ENCODE measurements at places on chromosomes 5 and 9.

GRCh38 chr5:108747774-108748400, at the start of gene FER:
Gene FER, plus strand, starts transcription at chr5:108747897. Its CDS starts 50,286 bp downstream, at chr5:108798183.
- no peak for DNase-seq

- DNase-seq = no peak
Measured at GRCh38 chr5:56340196-56340980, 107.3 kb upstream of the ANKRD55 start.

GRCh38 chr5:103308774-103309173, 50.2 kb downstream of the MACIR start:
- DNase-seq = no peak

- no peak for DNase-seq
Measured at GRCh38 chr5:177397875-177398390, 2.5 kb downstream of the PFN3 start.

- DNase-seq = no peak
Measured at GRCh38 chr9:37921546-37922300, 17.8 kb upstream of the SLC25A51 start.

DNA sequence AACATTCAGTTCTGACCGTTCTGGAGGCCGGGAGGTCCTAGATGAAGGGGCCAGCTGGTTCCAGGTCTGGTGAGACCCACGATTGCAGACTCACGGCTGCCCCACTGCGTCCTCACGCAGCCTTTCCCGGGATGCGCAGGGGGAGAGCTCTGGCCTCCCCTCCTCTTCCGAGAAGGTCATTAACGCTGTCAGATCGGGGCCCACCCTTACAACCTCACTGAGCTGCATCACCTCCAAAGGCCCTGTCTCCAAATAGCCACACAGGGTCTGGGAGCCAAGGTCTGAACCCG, 66.6 kb upstream of the PPP1R26 start:
- DNase-seq = no peak

DNA sequence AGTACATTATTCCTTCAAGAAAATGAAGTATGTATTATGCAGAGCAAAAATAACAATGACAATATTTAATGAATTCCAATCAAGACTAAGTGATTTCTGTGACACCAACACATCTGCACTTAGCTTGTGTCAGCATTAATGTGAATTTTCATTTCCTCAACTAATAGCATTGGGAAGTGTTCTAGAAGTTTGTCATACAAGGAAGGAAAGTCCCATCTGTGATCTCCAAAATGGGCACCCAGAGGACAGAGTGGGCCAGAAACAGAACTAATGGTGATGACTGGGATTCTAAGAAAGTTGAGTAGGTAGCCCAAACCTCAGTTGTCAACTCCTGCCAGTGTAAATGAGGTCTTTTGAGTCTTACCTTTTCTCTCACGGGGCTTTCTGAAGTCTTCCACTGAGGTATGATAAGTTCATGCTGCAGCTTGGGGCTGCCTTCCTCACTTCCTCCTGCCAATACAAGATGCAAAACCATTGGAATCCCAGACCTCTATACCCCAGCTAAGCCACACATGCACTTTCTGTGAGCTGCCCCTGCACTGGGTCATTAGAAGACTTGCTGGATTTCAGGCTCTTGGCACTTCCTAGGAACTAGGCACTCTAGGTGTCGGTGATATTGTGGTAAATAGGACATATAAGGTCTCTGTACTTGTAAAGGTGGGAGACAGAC, 4.9 kb downstream of the ADAM19 start:
- no peak for DNase-seq

- no peak for DNase-seq
Measured at GRCh38 chr5:92852219-92852618, 728.8 kb downstream of the NR2F1-AS1 start.

DNA sequence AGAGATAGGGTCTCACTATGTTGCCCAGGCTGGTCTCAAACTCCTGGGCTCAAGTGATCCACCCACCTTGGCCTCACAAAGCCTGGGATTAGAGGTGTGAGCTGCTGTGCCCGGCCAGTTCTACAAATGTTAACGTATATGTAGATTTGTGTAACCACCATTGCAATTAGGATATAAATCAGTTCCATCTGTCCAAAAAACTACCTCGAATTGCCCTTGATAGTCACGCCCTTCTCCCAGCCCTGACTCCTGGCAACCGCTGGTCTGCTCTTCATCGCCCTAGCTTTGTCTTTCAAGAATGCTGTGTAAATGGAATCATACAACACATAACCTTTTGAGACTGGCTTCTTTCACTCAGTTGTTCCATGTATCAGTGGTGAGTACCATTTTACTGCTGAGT, 46.1 kb upstream of the PPARGC1B start:
- DNase-seq = no peak

- no peak for DNase-seq
Measured at GRCh38 chr5:137581776-137582175, 82.7 kb upstream of the SPOCK1 start.

DNA sequence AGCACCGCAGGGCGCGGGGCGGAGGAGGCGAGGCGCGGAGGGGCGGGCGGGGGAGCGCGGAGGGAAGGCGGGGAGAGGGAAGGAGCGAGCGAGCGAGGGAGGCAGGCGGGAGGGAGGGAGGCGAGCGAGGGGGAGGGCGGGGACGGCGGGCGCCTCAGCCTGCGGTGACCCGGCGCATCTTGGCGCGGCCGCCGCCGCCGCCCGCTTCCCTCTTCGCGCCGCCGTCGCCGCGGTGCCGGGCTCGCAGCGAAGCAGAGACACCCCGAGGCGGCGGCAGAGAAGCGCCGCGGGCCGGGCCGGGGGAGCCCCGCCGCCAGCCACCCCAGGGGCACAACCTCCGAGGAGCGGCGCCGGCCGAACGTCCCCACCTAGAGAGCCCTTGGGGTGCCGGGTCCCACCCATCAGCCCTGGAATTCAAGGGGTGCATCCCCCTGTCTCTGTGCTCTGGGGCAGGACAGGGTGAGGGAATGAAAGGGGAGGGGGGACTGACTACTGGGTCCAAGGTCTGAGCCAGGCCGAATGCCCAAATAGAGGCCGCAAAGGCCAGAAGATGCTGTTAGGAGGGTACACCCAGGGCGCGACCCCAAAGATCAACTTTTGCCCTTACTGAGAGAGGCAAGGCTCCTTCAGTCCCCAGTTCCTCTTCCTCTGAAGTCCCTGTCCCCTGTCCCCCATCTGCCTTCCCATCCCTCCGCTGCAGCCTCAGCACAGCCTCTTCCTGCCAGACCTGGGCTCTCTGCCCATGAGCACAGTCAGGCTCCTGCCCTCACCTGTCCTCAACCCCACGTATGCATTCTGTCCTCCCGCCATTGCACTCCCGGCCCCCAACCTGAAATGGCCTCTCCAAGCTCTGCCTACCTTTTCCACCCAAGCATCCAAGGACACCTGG, at the start of gene ADAMTS2:
TSS of gene ADAMTS2 (minus strand) at position 29 of the 889 bp plus-strand sequence. CDS start 133 bp downstream, outside the sequence.
- DNase-seq = no peak

DNA sequence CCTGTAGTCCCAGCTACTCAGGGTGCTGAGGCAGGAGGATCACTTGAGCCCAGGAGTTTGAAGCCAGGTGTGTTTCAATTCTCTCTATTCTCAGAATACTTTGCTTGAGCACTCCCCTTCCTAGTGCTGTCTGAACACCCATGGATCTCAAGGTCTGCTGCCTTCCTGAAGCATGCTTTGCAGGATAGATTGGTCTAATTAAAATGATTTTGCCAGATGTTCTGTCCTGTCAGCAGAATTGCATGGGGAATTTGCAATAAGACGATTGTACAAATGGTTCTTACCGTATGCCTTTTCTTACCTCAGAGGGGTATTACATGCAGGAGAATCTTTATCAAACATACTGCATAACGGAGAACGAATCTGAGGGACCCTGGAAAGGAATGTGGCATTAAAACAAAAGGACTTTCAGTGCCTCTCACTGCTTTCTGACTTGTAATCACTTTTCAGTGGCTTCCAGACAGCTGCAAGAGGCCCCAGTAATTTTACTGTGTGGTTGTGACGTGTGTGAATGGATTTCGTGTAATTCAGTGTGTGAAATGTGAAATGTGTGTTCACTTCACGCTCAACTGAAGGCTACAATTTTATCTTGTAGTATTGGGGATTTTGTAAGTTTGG, 587.2 kb upstream of the SEMA6A start:
- DNase-seq = no peak

- DNase-seq = no peak
Measured at GRCh38 chr9:136666372-136667213, 3.9 kb downstream of the EGFL7 start.

DNA sequence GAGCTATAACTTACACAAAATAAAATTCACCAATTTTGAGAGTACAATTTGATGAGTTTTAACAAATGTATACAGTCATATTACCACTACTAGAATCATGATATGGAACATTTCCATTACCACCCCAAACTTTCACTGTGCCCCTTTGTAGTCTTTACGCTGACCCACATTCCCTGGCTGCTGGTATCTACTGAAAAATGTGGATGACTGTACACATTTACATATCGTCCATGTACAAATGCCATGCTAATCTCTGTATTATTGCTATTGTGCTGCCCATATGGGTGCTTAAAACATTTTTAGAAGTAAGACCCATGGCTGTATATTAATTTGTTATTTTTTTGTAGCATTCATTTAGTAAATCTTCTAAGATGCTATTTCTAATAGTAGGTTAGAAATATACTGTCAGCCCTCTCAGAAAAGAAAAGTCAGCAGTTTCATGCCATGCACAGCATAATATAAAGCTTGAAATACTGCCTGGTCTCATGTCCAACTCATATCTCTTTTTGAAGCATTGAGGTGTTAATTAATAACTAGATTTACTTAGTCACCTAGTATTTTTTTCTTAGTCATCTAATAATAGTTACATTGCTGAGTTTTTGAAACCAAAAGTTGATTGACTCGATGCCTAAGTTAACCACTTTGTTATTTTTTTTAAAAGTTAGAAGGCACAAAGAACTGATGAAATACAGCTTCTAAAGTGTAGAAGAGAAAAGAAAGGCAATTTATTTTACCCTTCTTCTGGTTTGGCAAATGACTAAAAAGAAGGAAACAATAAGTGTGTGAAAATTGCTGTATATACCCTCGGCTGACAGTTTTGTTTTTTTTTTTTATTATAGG, 188.3 kb upstream of the MEF2C start:
- no peak for DNase-seq

DNA sequence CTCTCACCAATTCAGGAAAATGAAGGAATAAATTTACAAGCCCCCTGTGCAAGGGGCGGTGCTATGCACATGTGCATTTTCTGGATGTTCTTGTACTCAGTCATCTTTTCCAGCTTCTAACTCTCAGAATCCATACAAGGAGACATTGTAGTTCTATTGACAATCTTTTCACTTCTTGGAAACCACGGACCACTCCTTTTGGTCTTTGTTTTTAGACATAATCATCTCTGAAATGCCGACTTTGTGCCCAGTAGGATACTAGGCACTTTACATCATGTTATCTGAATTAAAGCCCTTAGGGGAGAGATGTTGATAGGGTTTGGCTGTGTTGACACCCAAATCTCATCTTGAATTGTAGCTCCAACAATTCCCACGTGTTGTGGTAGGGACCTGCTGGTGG, 322.6 kb upstream of the WWC1 start:
- no peak for DNase-seq

DNA sequence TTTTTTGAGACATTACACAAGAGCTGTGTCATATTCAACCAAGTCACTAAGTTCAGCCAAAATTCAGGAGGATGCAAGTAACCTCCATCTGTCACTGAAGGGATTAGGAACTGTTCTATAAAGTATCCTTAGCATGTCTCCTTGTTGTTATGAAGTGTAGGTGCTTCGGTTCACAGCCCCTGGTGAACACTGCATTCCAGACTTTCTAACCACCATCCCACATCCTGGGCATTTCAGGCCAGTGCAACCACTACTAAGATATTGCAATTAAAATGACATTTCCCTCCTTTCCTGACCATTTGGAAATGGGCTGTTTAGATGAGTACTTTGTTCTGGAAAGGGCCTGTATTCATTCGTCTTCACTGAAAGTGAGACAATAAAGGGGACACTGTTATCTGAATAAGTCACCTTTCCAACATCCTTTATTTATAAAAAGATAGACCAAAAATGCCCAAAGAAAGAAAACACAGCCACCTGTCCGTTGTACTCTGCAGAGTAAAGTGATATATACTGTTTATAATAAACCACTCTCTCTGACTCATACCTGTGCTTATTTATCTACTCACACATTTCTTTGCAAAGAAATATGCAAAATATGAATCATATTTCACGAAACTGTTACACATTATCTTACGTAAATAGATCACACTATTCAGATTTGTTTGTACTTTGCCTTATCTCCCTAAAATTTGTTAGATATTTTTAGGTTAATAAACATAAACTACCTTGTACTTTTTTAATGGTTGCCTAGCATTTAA, 861.9 kb downstream of the CDH18 start:
- DNase-seq = no peak

DNA sequence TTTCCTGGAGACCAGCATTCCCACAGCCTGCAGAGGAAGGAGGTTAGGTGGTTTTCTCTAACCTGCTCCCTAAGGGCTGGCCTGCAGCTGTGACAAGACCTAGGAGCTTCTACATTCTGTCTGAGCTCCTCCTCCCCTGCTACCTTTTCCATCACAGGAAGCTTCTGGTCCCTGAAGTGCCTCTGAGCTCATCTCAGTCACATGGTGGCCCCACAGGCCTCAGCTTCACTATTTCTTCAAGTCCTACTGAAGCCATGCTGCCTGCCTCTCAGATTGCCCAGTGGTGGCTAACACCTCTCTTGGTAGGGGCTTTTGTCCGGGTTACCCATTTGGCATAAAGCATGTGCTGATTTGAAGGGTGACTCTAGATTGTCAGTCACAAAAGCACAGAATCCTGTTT, 259.4 kb downstream of the CRB2 start:
- DNase-seq = no peak

DNA sequence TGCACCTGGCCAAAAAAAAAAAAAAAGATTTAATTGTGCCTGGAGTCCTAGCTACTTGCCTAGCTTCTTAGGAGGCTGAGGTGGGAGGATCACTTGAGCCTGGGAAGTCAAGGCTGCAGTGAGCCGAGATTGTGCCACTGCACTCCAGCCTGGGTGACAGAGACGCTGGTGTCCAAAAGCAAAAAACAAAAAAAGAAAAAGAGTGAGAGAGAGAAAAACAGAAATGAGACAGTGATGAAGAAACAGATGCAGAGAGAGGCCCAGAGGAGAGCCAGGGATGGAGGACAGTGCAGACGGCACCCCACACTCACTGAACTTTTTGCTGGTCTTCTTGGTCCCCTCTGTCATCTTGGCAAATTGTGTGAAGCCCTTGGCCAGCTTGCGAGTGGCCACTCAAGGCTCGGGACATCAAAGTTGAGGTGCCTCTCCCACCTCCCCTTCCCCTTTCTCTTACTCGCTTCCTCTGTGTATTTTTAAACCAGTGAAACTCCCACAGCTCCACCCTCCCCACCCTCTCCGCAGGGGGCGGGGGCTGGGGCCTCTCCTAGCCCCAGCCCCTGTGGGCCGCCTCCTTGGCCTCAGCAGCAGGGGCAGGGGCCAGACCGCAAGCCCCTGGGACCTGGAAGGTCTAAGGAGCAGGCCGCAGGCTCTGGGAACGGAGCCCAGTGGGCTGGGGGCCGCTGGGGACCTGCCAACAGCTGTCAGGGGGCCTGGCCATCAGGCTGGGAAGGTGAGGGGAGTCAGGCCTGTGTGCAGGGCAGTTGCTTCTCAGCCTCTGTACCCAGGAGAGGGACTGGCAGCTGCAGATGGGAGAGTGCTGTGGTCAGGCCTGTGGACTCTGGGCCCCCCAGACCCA, at the start of gene SH2D3C:
TSS of gene SH2D3C (minus strand) at position 387 of the 856 bp plus-strand sequence. CDS start at position 348, 39 bp downstream.
- no peak for DNase-seq
